ENCODE measurements at places on chromosomes 4 and X.
A peak's percentile ranks its signal among the peaks of the same experiment; 100 is the strongest.

GRCh38 chr4:96193061-96193460 is 353.2 kb downstream of the PDHA2 start:
- no peaks in the 10 kb centered on the region for H3K36me3 ChIP-seq
- H3K4me1 ChIP-seq, result no peaks in the 10 kb centered on the region
- DNase-seq, result no peak
- H3K4me3 ChIP-seq, result no peak overlapping the region

DNA sequence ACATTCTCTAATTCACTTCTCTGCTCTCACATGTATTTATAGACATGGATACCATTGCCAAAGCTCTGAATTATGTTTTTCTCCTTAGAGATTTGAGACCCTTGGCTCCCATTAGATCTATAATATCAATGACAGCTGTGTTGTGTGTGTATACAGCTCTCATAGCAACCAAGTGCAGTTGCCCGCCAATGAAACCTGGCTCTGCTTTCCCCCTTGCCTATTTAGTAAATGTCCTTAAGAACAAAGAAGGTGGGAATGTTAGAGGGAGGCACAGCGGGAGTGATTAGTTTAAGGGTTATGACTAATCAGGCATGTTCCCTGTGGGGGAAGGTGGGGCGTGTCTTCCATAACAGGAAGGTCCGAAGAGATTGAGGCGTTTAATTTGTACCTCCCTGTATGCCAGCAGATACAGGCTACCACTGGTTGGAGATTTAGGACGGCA is 100.5 kb upstream of the TBC1D9 start:
- no peaks in the 10 kb centered on the region for H3K27me3 ChIP-seq
- peaks cover 38% of the 10 kb centered on the region for H3K4me1 ChIP-seq
- no peak overlapping the region for H3K4me3 ChIP-seq
- H3K27ac ChIP-seq, result peak overlapping the region; percentile 49
- DNase-seq, result no peak

DNA sequence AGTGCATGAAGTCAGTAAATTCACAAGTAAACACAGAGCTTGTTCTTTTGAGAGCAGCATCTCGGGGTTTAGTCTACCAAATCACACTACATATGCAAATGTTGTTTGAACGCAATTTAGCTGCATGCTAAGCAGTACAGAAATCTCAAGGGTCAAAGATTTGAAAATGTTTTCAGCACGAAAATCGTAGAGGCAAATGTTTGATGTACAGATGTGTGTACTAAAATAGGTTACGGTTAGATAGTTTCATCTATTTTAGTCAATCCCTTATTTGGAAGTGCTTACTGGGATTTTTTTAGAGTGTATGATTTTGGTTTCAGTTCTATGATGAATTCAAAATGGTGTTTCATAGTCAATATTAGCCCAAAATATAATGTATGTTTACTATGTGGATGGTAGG is 1928.2 kb upstream of the TENM3 start:
- no peak overlapping the region for H3K27ac ChIP-seq
- no peak overlapping the region for H3K4me3 ChIP-seq
- no peaks in the 10 kb centered on the region for H3K27me3 ChIP-seq
- no peak for DNase-seq

DNA sequence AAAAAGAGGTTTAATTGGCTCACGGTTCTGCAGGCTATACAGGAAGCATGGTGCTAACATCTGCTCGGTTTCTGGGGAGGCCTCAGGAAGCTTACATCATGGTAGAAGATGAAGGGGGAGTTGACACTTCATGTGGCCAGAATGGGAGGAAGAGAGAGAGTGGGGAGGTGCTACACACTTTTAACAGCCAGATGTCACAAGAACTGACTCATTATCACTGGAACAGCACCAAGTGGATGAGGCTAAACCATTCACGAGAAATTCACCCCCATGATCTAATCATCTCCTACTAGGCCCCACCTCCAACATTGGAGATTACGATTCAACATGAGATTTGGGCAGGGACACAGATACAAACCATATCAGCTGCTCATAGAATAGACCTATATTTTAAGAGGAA is 255.8 kb downstream of the OPHN1 start:
- H3K27me3 ChIP-seq, result no peaks in the 10 kb centered on the region
- DNase-seq, result no peak
- no peak overlapping the region for H3K4me3 ChIP-seq
- no peaks in the 10 kb centered on the region for H3K4me1 ChIP-seq
- H3K27ac ChIP-seq, result no peak overlapping the region

- no peaks in the 10 kb centered on the region for H3K27me3 ChIP-seq
- no peaks in the 10 kb centered on the region for H3K36me3 ChIP-seq
- H3K27ac ChIP-seq, result peak overlapping the region; percentile 81
- no peak for DNase-seq
Measured at GRCh38 chrX:65677954-65678469, 10.6 kb downstream of the MSN start.

GRCh38 chrX:50704360-50704759 is 109.6 kb downstream of the SHROOM4 start:
- H3K4me1 ChIP-seq, result no peaks in the 10 kb centered on the region
- no peaks in the 10 kb centered on the region for H3K27me3 ChIP-seq
- H3K36me3 ChIP-seq, result no peaks in the 10 kb centered on the region

DNA sequence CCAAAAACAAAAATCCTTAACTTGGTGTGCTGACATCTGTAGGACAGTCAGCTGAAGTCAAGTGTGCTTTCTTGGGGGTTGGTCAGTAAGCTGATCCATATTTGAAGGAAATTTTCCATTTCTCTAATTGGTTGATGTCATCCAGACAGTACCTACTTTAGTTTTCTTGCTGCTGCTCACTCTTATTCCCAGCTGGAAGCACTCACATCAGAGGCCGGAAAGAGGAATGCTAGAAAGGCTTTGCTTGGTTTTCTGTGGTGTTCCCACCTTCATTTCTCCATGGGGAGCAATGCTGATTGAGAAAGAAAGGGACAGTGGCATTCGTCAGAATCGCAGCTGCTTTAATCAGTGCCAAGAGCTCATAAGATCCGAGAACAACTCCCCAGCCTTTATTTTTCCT is 227.0 kb downstream of the C4orf33 start:
- H3K27ac ChIP-seq, result no peak overlapping the region
- DNase-seq, result no peak
- no peaks in the 10 kb centered on the region for H3K4me1 ChIP-seq
- H3K27me3 ChIP-seq, result no peaks in the 10 kb centered on the region
- H3K36me3 ChIP-seq, result no peaks in the 10 kb centered on the region
- no peak overlapping the region for H3K4me3 ChIP-seq

- no peaks in the 10 kb centered on the region for H3K4me1 ChIP-seq
- no peaks in the 10 kb centered on the region for H3K27me3 ChIP-seq
- no peaks in the 10 kb centered on the region for H3K36me3 ChIP-seq
- no peak for DNase-seq
Measured at GRCh38 chrX:138011468-138011867, 445.5 kb downstream of the ZIC3 start.

- H3K36me3 ChIP-seq, result peaks cover 36% of the 10 kb centered on the region
- H3K4me1 ChIP-seq, result no peaks in the 10 kb centered on the region
- no peak overlapping the region for H3K4me3 ChIP-seq
- no peaks in the 10 kb centered on the region for H3K27me3 ChIP-seq
Measured at GRCh38 chr4:6613676-6614651, 26.5 kb upstream of the MRFAP1 start.

DNA sequence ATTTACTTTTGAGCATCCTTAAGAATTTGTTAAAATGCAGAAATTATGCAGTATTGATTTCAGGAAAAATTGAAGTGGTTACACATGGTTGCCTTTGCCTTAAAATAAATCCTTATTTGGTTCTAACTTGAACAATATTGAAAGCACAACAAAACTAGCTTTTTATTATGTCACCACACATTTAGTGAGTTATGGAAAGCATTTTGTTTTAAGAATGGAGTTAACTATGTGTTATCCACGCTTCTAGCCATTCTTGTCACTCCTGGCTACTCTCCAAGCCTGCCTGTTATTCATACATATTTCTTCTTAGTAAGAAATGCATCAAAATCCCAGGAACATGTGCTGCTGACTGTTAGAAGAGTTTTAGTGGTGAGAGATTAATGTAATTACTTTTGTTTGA is 73.9 kb downstream of the FAT4 start:
- no peaks in the 10 kb centered on the region for H3K27me3 ChIP-seq
- no peak for DNase-seq
- no peak overlapping the region for H3K4me3 ChIP-seq
- peaks cover 4% of the 10 kb centered on the region for H3K4me1 ChIP-seq
- peak overlapping the region; percentile 28 for H3K27ac ChIP-seq

- no peaks in the 10 kb centered on the region for H3K27me3 ChIP-seq
- H3K27ac ChIP-seq, result no peak overlapping the region
- H3K36me3 ChIP-seq, result no peaks in the 10 kb centered on the region
- H3K4me3 ChIP-seq, result no peak overlapping the region
- no peak for DNase-seq
Measured at GRCh38 chr4:147589586-147589985, 27.6 kb upstream of the TMEM184C start.

DNA sequence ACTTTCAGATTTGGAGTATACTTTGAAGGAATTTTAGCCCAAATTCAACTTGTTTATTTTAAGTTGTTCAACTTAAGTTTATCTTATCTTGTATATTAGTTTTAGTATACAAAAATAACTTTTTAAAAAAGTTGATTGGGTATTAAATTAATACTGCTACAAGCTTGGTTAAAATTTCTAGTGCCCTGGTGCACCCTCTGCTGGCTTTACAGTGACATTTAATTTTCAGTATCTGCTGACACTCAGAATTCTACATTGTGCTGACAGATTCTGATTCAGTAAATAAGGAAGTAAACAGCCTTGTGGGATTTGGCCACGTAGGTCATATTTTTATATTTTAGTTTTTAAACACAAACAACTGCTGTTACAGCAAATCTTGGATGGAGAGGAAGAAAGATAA is 2.9 kb downstream of the EDA start:
- H3K4me1 ChIP-seq, result no peaks in the 10 kb centered on the region
- DNase-seq, result no peak
- no peak overlapping the region for H3K4me3 ChIP-seq
- no peak overlapping the region for H3K27ac ChIP-seq
- no peaks in the 10 kb centered on the region for H3K36me3 ChIP-seq
- H3K27me3 ChIP-seq, result no peaks in the 10 kb centered on the region

Data from esophagus squamous epithelium (tissue), 5 donors.